Ovary (tissue), 10 donors: ENCODE measurements at places on chromosomes 1 and 21. TPM values are rescaled to one million over a fixed set of nuclear protein-coding genes. Genes with fewer than 3 reads are reported as not detected.

CD101 gene
- 0.36 TPM for total RNA-seq

HHIPL2 gene
- 0.40 TPM for total RNA-seq

DNA sequence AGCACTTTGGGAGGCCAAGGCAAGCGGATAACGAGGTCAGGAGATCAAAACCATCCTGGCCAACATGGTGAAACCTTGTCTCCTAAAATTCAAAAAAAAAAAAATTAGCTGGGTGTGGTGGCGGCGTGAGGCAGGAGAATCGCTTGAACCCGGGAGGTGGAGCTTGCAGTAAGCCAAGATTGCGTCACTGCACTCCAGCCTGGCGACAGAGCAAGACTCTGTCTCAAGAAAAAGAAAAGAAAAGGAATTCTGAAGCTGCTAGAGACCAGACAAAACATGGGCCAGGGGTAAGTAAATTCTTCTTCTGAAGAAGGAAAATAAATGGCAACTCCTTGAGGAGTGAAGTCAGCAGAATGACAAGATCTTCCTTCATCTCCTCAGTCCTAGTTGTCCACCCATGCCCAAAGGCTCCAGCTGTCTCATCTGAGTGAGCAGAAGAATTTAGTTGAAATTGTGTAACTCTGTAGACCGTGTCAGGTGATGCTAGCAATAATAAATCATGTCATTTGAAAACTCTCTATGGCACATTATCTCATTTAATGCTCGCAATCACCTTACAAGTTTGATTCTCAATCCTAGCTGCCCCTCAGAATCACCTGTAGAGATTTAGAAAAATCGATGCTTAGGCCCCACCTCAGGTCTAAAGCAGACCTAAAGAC is 14.3 kb downstream of the PDZK1 start:
- no peak for DNase-seq

DNA sequence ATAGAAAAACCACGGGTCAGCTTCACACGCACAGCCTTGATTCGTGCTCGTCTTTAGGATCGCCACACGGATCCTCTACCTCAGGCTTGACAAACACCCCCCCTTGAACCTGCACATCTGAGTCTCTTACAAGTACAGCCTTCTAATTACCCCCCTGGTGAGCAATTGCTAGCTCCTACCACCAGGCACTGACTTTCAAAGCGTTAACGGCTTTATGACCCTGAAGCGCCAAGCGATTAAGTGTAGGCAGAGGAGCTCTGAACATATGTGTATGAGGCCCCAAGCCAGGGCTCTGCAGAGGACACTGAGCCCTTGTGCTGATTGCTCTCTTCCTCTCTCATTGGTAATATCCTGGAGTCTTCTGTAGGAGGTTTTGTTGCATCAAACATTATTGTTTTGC is 55.7 kb upstream of the EPHA8 start:
- no peak for DNase-seq

GRCh38 chr1:92503926-92504285 is 17.2 kb upstream of the GFI1 start:
- DNase-seq, result no peak

GRCh38 chr21:40615505-40616376 is 231.2 kb downstream of the DSCAM start:
- DNase-seq, result no peak

DNA sequence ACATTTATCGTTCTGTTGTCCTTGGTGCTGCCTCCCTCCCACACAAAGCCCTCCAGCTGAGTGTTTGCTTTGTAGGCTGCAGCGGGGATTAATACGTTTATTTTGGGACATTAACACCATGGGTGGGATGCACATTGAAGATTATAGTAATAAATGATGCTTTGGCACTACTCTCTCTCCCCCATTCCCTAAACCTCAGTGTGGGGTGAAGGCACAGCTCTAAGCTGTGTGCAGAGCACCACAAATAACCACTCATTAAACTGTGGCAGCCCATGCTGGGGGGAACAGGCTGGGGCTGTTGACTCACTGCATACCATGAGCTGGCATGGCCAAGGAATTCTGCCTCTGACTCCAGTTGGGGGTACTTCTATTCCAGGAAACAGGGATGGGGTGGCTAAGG is 7.7 kb downstream of the PCP4L1 start:
- no peak for DNase-seq

- DNase-seq, result no peak
Measured at GRCh38 chr1:201054091-201054543, 30.6 kb upstream of the KIF21B start.
